ENCODE measurements at places on chromosomes 4 and X.
A peak's percentile ranks its signal among the peaks of the same experiment; 100 is the strongest.

GRCh38 chrX:139008185-139008584 is 296.7 kb upstream of the FGF13 start:
- DNase-seq: no peak

- no peak for DNase-seq
Measured at GRCh38 chr4:87919941-87920340, 55.6 kb upstream of the SPP1 start.

DNA sequence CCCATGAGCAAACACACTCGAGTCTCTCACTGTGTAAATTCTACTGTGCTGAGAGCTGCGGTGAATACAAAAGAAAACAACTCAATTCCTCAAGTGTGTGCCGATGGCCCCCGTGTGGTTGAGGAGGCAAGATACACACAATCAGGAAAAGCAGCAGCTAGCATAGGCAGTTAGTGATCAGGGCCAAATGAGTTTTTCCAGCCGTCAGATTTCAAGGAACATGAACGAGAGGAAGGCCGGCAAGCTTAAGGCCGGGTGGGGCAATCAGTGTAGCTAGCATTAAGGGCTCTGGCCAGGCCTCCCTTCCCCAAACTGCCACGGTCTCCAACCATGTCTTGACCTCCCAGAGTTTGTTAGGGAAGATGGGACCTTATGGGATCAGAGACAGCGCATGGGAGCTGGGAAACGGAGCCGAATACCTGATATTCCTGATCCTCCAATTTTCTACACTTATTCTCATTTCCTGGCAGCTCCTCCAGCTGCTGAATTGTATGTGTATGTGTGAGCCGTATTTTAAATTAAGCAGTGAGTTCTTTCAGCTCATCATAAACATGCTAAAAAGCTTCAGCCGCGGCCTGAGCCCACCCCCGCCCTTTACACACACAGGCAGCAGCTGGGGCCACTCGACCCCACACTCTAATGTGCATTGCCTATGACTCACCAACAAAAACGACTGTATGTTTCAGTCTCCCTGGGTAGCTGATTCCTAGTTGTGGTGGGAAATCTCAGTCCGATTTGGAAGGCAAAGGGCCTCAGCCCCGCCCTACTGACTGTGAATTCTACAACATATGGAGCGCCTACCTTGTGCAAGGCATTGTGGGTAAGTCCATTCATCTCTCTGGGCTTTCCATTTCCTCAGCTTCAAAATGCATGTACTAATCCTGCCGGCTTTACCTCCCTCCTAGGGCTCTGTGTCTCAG is 59.9 kb downstream of the RTL9 start:
- no peak for DNase-seq

GRCh38 chr4:153221783-153222706 is 17.8 kb downstream of the TRIM2 start:
- peak; percentile 73 for DNase-seq

DNA sequence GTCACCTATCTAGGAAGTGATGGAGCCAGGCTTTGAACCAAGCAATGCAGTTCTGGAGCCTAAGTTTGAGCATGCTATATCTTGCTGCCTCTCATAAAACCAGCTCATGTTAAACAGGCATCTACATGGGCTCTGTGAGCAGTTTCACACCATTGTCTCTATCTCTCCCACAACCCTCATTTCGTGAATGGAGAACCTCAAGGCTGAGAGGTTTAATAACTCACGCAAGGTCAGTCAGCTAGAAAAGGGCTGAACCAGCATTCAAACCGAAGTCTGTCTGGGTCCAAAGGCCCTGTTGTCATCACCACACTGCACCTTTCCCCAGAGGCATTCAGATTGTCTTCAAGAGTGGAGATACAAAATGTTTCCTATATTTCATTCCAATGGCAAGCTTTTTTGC is 369.2 kb downstream of the MID1IP1 start:
- DNase-seq: no peak

DNA sequence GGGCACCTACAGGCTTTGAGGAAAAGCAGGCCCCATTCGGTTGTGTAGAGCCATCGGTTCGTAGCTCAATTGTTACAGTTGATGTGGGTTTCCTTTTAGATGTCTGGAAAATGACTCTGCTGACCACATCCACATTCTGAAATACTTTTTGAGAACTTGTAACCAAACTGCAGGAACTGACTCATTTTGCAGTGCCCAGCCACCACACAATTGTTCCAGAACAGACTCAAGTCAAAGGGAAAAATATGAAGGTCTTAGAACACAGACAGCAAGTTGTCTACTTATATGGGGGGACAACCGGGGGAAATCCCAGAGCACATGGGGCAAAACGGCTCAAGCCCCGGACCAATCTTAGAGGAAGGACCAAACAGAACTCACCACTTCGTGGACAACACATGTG is 557.6 kb upstream of the DIPK2B start:
- DNase-seq: peak; percentile 78

GRCh38 chr4:147734496-147734895 is 2.6 kb downstream of the ARHGAP10 start:
- no peak for DNase-seq

DNA sequence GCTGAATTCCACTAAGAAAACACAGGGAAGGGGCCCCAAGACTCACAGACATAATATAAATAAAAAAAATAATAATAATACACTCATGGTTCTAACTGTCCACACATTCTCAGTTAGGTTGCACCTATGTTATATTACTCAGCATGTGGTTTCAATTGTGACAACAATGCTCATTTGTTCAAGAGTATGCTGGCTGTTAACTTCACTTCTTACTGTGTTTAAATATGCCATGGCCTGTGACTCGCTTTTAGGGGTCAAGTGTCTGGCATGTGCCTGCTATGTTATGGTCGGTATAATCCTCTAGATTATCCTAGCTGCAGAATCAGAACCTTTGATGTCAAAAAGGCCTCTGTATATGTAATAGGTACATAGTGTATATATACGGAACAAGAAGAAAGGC is 324.8 kb upstream of the INTU start:
- no peak for DNase-seq

GRCh38 chrX:119492463-119492862 is 24.2 kb downstream of the SLC25A5 start:
- DNase-seq: no peak

DNA sequence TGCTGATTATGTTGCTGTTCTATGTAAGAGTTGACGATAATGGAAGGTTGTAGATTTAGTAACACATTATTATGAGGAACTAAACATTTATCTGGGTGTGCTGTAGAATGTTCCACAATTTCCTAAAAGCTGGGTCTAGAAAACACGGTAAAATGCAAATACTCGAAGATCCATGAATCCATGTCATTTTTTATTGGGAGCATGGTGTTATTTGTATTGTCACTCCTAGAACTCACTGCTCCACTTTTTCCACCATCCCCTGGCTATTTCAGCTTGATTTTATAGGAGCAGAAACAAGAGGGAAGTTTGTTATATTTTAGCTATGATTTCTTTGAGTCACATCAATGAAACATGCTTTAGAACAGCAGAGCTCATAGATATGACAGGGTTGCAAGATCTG is 155.0 kb upstream of the ANK2 start:
- no peak for DNase-seq

- DNase-seq: peak; percentile 50
Measured at GRCh38 chrX:153609917-153610835, 11.2 kb upstream of the CCNQ start.

- DNase-seq: no peak
Measured at GRCh38 chrX:46961097-46961496, 48.9 kb downstream of the JADE3 start.

- peak; percentile 67 for DNase-seq
Measured at GRCh38 chrX:76202471-76202870, 29.6 kb downstream of the PBDC1 start.

GRCh38 chr4:73597594-73597993 is 22.6 kb downstream of the RASSF6 start:
- no peak for DNase-seq

- DNase-seq: no peak
Measured at GRCh38 chr4:183285886-183286285, 34.2 kb downstream of the CLDN22 start.

GRCh38 chrX:19344661-19345060 is 934 bp downstream of the PDHA1 start:
- DNase-seq: no peak

DNA sequence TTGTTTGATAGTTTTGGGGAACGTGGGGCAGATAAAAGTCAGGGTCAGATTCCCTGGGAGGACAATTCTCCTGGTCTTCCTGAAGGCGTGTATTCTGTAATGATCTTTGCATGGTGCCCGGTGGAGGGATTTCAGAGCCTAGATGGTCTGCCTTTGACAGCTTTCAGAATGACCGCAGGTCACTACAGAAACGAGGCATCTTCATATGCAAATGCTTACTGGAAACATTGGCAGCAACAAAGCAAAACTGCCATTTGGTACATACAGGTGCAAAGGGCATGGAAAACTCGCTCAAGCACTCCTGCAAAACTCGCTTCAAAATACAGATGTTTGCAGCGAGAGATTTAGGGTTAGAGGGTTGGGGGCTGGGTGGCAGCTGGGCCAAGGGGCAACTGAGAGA is 8.8 kb downstream of the C4orf50 start:
- no peak for DNase-seq

GRCh38 chr4:102335616-102336015 is 9.7 kb downstream of the SLC39A8 start:
- no peak for DNase-seq

DNA sequence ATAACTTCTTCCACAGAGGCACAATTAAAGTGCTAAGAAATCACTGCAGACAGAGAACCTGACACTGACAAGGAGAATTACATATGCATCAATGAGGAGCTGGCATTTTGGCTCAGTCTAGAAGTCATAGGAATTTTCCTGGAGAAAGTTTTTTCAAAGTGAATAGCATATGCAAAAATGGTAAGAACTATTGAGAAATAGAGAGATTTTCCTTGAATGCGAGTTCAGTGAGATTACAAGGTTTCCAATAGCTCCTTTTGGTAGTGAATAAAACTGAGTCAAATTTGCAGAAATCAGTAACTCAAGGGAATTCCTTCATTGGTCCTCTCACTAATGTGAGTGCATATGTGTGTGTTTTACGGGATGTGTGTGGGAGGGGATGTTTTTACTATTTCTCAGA is 557.5 kb downstream of the PPARGC1A start:
- no peak for DNase-seq

- DNase-seq: no peak
Measured at GRCh38 chr4:59393780-59394179, 1806.3 kb upstream of the ADGRL3 start.

DNA sequence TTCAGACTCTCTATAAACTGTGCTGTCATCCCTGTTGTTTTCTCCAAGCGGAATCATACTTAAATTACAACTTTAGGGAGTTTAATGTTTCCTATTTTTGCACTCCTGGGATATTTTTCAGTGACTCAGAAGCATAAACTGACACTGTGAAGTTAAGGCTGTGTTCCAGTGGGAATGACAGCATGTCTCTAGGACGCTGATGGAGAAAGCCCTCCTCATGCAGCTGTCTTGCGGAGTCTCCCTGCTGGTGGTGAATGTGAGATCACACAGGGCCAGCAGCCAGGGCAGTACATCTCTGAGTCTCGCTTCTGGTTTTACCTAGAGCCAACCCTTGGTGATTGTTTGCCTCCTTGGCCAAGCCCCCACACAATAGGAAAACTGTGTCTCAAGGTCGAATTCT is 53.3 kb downstream of the NFKB1 start:
- no peak for DNase-seq

GRCh38 chr4:77443941-77444340 is 161.7 kb upstream of the CXCL13 start:
- no peak for DNase-seq

- DNase-seq: no peak
Measured at GRCh38 chr4:123093236-123093635, 170.8 kb upstream of the NUDT6 start.

DNA sequence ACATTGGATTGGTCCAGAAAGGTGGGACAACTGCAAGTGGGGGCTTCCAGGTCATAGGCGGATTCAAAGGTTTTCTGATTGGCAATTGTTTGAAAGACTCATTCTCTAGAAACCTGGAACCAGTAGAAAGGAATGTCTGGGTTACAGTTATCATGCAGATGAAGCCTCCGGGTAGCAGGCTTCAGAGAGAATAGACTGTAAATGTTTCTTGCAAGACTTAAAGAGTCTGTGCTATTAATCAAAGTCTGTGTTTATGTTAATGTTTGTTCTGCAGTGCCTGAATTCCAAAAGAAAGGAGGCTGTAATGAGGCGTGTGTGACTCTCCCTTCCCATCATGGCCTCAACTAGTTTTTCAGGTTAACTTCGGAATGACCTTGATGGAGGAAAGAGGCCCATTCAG is 43.9 kb upstream of the GC start:
- DNase-seq: no peak

DNA sequence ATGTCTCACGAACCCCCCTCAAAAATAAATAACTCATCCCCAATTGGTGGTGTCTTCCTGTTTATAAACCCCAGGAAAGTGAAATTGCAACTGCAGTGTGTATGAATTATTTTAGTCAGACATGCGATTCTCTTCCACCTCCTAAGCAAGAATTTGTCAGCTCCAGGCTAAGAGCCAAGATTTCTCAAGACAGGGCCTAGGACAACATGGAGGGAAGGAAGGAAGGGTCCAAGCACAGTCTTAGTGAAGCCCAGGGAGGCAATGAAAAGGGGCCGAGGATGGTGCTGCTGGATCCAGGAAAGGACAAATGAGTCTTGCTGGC is 20.0 kb downstream of the SH3KBP1 start:
- no peak for DNase-seq

GRCh38 chr4:24210332-24210902 is 320.6 kb upstream of the PPARGC1A start:
- DNase-seq: no peak

- DNase-seq: no peak
Measured at GRCh38 chrX:49844611-49845010, 15.5 kb downstream of the PAGE4 start.

DNA sequence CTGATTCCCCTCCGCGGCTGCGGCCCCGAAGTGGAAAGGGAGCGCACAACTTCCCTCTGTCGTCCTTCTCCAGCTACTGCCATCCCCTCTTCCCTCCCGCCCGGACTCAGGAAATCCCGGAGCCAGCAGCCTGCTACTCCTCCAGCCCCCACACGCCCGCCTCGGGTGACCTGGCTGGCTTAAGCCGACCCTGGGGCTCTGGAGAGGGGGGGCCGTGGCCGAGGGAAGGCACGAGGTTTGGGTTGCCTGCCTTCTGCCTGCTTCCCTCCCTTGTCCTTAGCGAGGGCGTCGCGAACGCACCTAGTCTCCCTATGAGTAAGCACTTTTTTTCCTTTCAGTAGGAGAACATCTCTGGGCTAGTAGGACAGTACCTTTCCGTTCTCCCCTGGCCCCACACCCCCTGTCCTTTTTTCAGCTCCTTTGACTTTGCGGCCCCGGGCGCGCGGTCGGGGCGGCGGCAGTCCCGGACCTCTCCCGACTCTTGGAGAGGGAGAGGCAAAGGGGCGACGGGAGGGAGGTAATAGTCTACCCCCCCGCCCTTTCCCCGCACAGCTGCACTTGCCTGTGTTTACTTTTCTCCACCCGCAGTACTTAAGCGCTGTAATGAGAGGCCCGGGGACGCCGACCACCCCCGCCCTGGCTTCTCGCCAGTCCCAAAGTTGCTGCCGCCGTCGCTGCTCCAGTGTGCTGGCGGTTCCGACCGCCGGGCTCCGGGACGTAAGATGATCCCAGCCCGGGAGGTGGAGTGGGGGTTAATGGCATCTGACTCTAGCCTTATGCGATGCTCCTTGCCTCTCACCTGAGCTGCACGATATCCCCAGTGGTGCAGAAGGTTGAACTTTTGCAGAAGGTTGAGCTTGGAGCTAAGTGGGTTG is 868 bp downstream of the PLS3 start:
- no peak for DNase-seq
